ENCODE measurements at places on chromosomes 2 and 18.

GRCh38 chr2:162175714-162176113 is 23.7 kb upstream of the GCG start:
- no peak for DNase-seq

GRCh38 chr2:46458763-46459500 is 20.4 kb upstream of the TMEM247 start:
- DNase-seq = no peak

DNA sequence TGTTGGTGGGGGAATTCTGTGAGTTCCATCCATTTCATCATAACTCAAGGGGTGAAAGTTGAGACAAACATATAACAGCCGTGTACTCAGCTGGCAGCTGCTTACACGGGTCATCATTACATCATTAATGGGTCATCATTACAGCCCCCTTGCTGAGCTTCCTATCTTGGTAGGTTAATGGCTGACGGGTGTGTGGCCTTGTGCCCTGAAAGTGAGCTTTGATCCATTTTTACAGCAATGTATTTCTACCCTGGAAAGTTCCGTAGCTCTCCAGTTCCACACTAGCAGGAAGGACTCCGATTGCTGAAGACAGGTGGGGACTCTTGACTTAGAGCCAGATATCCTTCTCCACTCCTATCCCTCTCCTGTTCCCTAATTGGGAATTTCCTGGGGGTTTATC is 105.2 kb upstream of the DLX2 start:
- DNase-seq = no peak

DNA sequence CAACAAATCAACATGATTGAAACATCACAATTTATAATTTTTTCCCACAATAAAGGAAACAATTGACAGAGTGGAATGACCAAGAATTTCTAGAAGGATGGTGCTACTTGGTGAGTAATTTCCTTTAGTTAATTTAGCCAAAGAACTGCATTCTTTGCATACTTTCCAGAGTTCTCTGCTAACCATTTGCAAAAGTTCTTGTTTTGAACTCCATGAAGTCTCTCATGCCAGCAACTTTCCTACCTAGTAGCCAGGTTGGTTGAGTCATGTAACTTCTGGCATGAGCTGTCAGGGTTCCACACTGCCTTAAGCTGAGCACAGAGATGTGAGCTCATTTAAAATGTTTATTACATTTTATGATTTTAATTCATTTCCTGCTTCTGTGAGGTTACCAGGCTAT is 539.6 kb downstream of the PID1 start:
- DNase-seq = no peak

- DNase-seq = no peak
Measured at GRCh38 chr2:172439911-172440310, 12.5 kb downstream of the ITGA6 start.

GRCh38 chr18:32520771-32521170 is 50.1 kb upstream of the GAREM1 start:
- DNase-seq = no peak

DNA sequence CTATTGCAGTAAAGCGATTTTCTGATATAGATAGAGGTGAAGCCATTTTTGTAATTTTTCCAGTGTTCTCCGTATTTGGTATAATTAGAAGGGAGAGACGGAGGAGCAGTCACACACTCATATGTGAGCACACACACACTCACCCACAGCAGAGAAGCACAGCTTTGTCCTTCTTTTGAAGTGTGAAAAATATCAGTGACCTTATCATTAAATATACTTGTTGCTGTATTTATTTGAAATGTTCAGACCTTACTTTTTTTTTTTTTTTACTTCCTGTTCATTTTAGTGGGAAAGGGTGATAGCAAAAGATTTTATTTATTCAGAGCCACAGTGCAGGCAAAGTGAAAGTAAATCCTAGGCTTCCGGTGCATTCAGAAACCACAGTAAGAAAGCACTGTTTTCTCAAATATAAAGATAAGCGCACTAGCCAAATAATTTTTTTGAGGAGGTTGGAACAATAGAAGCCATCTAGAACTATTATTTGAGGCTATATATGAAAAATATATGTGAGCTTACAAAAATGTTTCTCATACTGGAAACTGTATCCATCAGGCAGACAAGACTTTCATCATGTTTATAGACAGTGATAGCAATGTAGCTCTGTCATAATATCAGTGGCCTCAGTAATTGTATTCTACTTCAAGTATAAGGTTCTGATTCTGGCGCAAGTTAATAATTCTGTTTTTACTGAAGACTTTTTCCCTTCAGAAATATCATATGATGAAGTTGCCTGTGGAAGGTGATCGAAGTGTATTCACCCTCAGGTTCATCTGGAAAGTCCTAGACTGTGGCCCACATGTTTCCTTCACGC is 37.2 kb downstream of the TSHZ1 start:
- no peak for DNase-seq

DNA sequence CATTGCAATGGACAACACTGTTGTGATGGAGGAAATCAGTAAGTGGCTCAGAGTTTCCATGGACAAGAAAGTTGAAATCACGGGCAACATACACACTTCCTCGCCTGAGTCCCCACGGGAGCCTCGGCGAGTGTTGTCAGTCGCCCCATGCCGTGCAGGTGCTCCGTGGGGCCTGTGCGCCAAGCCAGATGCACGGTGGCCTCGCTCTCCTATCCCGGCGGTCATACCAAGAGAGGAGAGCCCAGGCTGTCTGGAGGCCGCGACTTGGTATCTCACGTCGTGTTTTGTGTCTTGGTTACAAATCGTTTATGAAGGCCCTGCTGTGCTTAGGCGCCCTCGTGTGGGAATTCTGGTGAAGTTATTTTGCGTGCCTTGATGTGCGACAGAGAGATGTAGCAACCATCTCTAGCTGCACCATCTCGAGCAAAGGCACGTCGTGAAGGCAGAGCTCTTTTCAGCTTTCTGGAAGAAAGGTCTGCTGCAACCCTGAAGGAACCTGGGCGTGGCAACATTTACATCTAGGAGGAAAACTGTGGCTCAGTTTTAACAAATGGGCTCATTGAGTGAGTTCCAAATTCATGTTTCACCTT is 21.8 kb downstream of the ATG4B start:
- no peak for DNase-seq

- DNase-seq = no peak
Measured at GRCh38 chr2:174546519-174547506, 50.8 kb downstream of the WIPF1 start.

DNA sequence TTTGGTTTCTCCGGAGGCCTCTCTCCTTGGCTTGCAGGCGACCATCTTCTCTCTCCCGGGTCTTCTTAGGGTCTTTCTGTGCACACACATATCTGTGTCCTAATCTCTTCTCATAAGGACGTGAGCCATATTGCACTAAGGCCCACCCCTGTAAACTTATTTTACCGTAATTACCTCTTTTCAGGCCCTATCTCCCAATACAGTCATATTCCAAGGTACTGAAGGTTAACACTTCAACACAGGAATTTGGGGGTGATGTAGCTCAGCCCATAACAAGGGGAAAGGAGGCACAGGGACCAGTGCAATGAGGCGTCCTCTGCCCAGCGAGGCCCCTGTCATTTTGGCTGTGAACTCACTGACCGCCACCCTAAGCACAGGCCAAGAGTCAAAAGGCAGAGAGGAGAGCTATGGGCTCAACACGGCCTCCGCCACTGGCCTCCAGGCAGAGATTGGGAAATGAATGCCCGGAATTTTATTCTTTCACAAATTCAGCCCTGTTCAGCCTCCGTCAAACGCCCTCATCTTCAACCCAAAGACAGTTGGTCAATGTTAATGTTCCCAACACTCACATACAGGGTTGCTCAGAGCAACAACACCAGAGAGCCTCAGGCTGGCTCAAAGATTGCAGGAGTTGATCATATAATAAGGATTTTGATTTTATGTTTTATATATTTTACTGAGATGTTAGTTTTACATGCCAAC is 15.9 kb upstream of the NMUR1 start:
- DNase-seq = no peak

DNA sequence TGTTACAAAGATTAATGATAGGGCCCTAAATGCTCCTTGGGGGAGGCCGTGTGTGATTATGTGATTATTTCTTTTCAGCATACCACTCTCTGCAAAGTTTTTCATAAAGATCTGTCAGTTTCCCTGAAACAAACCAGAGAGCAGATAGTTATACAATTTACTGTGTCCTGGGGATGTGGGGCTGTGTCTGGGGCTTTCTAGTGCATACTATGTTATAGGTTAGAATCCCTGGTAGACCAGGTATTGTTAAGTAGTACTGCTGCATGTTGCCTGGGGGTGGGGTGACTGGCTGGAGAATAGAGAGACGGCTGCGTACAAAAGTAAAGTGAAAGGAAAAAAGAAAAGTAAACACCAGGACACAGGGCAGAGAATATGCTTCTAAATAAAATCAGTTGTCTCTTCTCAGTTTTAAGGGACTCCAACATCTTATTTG is 3.3 kb upstream of the CCBE1 start:
- no peak for DNase-seq

DNA sequence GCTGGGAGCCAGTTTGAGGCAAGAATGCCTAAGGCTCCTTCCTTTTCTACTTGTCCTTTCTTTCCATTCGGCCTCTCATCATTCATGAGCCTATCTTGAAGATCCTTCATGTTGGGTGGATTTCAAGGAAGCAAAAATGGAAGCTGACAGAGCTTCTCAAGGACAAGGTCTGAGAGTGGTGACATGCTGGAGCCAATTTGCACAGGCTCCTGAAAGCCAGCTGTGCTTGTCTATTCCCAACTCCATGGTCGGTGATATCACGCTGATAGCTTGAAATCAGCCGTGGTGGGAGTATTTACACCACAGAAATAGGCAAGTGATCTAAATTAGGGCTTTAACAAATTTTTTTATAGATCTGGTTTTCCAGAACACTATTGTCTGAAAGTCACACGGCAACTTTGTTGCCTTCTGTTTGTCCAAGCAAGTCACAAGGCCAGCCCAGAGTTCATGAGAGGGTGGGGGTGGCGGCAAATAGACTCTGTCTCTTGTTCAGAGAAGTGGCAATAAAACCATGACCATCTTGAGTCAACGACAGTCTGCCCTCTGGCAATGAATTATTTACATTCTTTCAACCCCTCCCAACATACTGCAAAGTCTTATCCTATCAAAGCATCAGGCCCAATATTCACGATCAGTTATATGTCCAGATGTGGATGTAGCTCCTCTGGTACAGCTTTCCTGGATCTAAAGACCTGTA is 49.9 kb upstream of the SLC35F5 start:
- no peak for DNase-seq

- DNase-seq = no peak
Measured at GRCh38 chr2:126634273-126634861, 21.6 kb upstream of the GYPC start.

DNA sequence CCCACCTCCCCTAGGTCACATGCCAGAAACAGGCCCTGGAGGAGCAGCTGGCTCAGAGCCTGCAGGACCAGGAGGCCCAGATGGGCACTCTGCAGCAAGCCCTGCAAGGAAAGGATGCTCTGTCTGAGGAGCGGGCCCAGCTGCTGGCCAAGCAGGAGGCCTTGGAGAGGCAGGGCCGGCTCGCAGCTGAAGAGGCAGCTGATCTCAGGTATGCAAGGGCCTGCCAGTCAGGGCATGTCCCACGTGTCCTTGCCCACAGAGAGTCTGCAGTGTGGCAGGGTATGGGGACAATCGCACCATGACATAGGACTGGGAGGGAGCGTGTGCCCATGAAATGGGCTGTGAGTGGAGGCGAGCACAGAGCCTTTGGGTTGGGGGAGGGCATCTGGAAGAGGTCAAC is 39.9 kb downstream of the CROCC2 start:
- no peak for DNase-seq

DNA sequence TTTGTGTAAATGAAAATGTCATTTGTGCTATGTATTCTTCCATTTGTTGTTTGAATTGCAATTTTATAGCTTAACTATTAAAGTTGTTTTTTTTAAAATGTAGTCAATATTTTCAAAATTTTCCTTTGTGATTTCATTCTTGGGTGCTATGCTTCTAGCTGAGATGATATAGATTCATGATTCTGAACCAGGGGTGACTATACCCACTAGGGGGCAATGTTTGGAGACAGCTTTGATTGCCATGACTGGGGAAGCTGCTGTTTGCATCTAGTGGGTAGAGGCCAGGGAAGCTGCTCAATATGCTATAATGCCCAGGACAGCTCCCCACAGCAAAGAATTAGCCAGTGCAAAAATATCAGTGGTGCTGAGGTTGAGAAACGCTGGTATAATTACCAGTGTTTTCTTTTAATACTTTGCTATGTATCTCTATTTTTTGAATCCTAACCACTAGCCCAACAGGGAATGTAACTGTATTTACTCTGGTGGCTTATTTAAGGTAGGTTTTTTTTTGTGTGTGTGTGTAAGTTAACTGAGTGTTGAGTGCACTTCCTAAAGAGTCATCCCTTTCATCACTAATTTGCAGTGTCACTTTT is 99.7 kb downstream of the MEP1B start:
- DNase-seq = no peak

- DNase-seq = no peak
Measured at GRCh38 chr2:147642765-147643164, 202.1 kb upstream of the ACVR2A start.

- no peak for DNase-seq
Measured at GRCh38 chr2:25122367-25122766, 46.0 kb downstream of the POMC start.

GRCh38 chr2:104794441-104794840 is 59.5 kb upstream of the POU3F3 start:
- no peak for DNase-seq

- no peak for DNase-seq
Measured at GRCh38 chr2:168272225-168272624, 24.8 kb upstream of the STK39 start.

DNA sequence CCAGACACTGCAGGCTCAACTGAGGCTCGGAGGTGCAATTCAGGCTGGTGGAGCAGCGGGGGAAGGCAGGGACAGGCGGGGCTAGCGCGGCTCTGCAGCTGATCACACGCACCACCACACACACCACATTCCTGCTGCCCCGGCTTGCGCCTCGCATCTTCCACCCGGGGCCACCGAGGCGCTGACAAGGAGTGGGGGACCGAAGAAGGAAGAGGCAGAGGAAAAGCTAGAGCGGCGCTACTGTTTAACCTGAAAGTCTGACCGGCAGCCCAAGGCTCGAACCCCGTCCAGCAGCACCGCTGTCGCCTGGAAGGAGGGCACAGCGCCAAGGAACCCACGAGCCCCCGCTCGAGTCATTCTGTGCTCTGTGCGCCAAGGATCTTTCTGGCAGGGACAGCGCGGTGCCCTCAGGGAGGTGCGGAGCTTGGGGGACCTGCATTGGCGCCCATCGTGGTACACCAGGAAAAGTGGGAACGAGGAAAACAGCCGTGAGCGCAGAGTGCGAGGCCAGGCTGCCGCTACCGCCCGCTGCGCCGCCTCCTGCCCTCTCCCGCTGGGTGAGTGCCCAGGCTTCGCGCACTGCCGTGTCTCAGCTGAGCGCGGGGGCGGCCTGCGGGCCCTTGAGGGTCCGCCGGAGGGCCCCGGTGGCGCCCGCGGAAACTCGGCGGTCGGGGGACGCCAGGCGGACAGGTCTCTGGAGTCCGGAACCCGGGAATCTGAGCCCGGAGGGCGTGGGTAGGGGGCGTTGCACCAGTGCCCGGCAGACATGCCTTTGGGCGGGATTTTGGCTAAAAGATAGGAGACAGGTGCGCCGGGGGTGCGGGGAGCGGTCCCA is 860 bp upstream of the KCNJ3 start:
- no peak for DNase-seq

GRCh38 chr2:233919938-233920337 is 2.8 kb downstream of the TRPM8 start:
- DNase-seq = no peak

- DNase-seq = no peak
Measured at GRCh38 chr2:105640246-105640645, 104.5 kb upstream of the NCK2 start.

- DNase-seq = no peak
Measured at GRCh38 chr2:230668939-230669303, 43.7 kb upstream of the CAB39 start.

Measured in stimulated activated CD4-positive, alpha-beta T cell treated with anti-CD3 and anti-CD28 coated beads, Interleukin-1b, Interleukin-23, amount 100 ng/mL, for 1 hour (primary cell).